ENCODE measurements at places on chromosomes 4 and X.

DNA sequence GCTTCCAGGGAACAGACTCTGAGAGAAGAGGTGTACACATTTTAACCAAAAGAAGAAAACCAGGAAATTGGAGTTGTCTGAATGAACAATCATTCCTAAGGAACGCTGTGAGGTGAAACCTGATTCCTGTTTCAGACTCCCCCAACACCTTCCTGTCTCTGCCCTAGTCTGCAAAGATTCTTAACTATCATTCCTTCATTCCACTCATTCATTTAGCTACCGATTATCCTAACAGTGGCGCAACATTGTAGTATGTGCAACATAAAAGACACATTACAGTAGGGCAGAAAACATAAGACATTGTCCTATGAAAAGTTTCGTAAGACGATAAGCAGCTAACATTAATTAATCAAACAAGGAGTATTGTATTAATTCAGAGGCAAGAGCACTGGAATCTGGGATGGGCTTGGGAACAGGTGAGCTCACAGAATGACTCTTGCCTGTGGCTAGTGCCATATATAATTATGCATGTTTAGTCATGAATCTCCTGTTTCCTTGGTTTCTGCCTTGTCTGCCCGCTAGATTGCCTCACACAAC lies 23.8 kb upstream of the ADH7 start:
- DNase-seq, result no peak

DNA sequence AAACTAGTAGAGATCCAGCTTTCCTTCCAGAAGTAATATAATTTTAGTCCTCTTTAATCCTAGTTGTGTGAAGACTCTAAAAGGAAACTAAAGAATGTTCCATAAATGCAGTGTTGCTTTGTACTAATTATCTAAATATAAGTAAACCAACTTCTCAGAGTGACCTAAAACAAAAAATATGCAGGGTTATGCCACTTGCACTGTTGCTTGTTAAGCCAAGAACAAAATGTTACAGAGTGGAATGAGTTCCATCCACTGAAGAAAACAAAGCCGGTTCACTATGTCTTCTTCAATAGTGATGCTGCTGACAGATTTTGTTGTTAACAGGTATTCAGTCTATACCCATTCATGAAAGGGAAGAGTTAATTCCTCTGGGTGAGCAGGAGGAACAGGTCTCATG lies 252.0 kb upstream of the DIAPH2 start:
- no peak for DNase-seq

GRCh38 chrX:12400218-12400617 lies 261.9 kb downstream of the FRMPD4 start:
- DNase-seq, result no peak

DNA sequence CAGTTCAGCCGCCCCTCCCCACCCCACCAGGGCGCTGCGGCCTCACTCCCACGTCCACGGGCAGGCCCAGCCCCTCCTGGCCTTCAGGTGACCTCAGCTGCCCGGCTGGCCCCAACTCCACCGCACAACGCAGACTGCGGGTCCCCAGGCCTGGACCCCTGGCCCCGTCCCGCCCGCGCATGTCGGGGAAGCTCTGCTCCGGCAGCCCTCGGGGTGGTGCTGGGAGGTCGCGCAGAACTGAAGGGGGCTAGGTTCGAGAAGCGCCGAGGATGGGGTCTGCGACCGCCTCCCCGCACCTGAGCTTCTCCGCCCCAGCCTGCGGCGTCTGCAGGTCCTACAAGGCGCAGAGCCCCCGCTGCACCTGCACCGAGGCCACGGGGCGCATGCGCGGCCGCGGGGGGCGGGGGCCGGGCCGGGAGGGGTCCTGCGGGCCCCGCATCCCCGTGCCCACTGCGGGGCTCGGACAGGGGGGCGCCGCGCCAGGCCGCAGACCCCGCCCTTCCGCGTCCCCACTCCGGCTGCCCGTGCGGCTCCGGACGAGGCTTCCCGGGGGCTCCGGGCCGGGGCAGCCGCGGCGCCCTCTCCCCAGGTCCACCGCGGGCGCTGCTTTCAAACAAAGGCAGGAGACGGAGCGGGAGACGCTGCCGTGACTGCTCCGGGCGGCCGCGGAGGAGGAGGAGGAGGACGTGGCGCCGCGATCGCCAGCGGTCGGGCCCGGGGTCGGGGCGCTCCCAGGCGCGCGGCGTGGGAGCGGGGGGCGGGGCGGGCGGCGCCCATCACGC lies 672 bp upstream of the NAT8L start:
- DNase-seq, result no peak

DNA sequence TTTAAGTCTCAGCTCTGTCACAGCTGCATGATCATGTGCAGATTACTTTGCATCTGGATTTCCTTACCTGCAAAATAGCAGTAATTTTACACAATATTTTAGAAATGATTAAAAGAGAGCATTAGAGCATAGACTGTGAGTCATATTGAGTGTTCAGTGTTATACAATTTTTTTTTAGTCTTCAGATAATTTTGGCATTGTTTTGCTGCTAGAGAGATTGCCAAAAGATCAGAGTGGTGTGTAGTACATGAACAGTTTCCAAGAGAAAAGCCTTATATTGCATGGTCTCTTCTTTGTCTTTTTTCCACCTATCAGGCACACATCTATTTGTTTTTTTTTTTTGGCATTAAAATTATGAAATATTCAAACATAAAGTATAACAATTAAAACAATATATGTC lies 209.6 kb upstream of the TLL1 start:
- DNase-seq, result no peak

DNA sequence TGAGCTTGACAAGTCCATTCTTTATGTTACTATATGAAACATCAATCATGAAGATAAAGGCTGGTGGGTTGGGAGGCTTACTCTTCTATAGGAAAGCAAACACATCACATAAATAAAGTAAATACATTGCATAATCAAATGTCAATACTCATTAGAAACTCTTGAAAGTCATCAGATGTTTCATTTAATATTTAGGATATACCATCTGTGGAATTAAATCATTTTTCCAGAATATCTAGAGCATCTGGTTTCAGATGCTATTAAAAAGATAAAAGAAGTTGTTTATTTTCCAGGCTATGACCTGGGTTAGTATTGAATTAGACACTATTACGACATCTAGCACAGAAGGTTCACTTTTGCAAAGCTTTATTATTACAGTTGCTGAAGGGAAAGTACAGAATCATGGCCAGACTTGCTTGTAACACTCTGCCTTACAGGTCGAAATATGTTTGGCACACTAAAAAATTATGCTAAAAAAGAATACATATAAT lies 72.6 kb downstream of the METTL14 start:
- peak; percentile 53 for DNase-seq

GRCh38 chr4:93657527-93657926 lies 171.0 kb upstream of the ATOH1 start:
- DNase-seq, result no peak

DNA sequence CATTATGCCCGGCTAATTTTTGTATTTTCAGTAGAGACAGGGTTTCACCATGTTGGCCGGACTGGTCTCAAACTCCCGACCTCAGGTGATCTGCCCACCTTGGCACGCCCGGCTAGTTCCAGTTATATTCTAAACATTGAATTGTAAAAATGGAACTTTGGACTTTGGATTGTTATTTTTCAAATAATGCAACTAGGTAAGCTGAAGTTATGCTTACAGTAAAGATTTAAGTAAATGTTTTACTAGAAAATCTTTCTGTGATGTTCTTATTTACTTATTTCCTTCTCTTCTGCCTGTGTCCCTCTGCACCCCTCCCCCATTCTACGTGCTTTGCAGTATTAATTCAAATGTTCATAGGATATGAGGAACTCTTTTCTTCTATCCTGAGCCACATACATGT lies 26.1 kb downstream of the GK start:
- no peak for DNase-seq
